Neural progenitor cell (in vitro differentiated cells): ENCODE measurements at places on chromosomes 5 and 9.

DNA sequence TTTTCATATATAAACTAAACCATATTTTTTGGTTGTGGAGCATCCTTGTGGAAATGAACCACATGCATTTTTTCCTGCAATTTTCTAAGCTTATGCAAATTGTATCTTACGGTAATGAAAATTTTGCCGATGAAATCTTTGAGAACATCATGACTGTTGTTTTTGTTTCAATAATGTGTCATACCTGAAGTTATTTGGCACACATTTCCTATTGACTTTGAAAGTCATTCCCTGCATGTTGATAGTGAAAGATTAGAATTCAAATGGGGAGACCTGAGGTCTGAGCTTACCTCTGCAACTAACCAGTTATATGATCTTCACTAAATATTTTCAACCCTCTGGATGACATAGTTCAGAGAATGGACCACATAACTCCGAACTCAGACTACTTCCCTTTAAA is 88.5 kb downstream of the PRR16 start:
- H3K4me3 ChIP-seq: no peak overlapping the region
- H3K27ac ChIP-seq: no peak overlapping the region
- H3K36me3 ChIP-seq: no peaks in the 10 kb centered on the region
- DNase-seq: no peak

DNA sequence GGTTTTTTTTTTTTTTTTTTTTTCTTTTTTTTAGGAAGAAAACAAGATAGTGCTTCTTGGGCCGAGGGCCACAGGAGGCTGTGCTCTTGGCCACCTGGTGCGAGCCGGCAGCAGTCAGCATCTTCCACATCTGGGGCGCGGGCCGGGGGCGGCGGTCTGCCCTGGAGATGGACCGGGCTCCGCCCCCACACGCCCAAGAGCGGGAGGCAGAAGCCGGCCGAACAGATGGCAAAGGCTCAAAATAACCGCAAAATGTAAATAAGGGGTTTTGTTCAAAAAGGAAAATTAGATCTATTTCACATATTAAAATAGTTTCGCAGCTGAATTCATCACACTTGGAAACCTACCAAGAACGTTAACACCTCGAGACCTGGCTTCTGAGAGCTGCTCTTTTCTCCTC is 51.5 kb upstream of the UBAC1 start:
- no peak overlapping the region for H3K27ac ChIP-seq
- no peak for DNase-seq
- H3K4me3 ChIP-seq: no peak overlapping the region
- no peaks in the 10 kb centered on the region for H3K27me3 ChIP-seq
- no peaks in the 10 kb centered on the region for H3K36me3 ChIP-seq

GRCh38 chr5:14256756-14257393 is 113.7 kb downstream of the TRIO start:
- H3K36me3 ChIP-seq: no peaks in the 10 kb centered on the region
- H3K27ac ChIP-seq: no peak overlapping the region
- no peak overlapping the region for H3K4me3 ChIP-seq
- H3K4me1 ChIP-seq: peaks cover 56% of the 10 kb centered on the region

DNA sequence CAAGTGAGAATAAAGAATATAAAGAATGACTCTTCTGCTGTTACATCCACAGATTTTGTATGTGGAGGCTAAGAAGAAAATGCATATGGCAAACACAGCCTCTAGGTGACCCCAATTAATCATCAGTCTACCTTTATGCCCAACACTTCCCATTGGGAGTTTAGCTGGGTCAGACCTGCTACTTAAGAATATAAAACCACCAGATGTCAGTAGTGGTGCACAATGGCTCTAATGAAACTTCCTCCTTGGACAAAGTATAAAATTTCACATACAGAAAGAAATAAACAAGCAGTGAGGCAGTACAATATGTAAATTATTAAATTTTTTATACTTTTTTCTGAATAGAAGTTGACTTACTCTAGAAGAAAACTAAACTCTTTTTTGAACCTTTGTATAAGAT is 539.9 kb downstream of the BRINP1 start:
- H3K4me1 ChIP-seq: no peaks in the 10 kb centered on the region
- no peak overlapping the region for H3K27ac ChIP-seq
- H3K27me3 ChIP-seq: no peaks in the 10 kb centered on the region
- no peaks in the 10 kb centered on the region for H3K36me3 ChIP-seq
